Activated gamma-delta T cell treated with Interleukin-2 at 50 U/mL for 16 hours (primary cell): ENCODE measurements at places on chromosomes 1 and 21.

- DNase-seq: no peak
Measured at GRCh38 chr21:42098957-42099505, 27.9 kb downstream of the UMODL1 start.

DNA sequence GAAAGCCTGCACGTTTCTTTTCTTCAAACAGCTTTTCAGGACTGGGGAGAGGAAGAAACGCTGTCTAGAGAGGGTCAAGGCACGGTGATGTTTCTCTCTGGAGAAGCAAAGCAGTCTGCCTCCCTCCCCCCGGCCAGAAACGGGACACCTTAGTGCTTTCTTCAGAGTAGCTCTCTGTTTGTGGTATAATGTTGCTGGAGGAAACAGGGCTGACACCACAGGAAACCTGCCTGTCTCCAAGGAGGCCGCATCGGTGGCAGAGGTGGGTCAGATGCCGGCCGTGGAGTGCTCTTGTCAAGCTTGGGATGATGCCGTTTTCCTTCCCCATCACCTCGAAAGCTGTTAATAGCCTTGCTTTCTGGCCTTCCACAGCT, 139.4 kb downstream of the DHRS3 start:
- DNase-seq: peak; percentile 53

DNA sequence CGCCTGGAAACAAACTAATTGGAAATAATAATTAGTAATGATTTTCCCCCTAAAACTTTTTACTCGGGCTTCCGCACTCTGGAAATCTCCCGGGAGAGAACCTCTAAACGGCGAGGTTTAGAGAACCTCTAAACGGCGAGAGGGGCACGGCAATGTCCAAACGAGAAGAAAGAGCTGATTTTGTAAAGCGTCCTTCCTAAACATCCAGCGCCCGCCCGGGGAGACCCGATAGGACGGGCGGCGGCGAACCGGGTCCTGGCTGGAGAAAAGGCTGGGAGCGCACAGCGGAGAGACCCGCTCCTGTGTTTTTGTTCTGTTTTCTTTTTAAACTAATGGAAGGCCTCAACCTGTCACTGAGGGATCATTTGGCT, 1.6 kb downstream of the PAX7 start:
- no peak for DNase-seq

- no peak for DNase-seq
Measured at GRCh38 chr1:40592107-40592803, 60.8 kb downstream of the ZNF684 start.

- DNase-seq: no peak
Measured at GRCh38 chr1:171397851-171398469, 84.0 kb downstream of the FMO4 start.

- DNase-seq: no peak
Measured at GRCh38 chr21:28938726-28939125, 54.0 kb downstream of the LTN1 start.

DNA sequence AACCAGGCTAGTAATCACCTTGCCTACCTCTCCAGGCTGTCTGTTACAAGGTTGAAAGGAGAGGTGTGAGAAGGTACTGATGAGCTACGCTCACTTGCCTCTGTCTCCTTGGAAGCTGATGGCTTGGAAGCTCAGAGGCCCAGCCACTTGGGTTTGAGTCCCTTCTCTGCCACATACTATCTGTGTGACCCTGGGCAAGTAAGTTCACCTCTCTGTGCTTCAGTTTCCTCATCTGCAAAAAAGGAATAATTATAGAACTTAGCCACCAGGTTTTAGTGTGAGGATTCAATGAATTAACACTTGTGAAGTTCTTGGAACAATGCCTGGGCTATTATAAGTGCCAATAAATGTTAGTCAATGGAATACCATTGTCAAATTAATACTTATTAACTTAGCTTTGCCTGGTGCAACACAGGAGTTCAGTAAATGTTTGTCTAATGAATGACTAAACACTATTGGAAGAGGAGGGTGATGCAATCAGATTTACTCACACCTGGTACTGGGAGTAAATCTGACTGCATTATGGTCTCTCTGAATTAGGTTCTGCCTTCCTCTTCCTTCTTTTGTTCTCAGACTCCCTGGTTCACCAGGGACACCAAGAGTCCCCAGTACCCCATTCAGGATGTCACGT, 55.5 kb downstream of the TRABD2B start:
- DNase-seq: no peak

DNA sequence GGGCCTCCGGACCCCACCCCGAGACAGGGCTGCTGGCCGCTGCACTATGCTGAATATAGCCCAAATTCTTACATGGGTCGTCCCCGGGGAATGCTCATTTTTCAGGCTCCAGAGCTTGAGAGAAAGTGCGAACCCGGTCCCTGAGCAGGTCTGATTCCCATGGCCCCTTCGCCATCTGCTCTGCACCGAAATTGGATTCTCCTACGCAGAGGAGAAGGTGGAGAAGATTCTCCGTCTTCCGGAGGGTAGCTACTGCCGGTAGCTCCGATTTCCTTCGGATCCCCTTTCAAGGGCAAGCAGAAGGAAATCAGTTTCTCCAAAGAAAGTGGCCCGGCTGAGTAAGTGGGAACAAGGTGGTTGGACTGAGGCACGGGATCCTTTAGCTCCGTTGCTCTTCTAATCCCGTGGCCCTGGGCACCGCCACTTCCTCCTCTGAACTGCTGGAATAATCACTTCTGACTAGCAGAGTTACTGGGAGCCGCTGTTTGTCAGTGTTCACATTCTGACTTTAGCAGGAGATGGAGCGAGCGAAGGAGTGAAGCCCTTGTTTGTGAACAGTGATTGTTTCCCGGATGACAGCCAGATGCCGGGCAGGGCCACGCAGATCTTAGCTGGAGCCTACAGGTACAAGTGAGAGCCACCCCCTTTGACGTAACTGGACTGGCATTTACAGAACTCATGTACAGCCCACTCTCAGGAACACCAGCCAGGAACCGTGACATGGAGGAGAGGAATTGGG, 1.1 kb upstream of the ZNF496 start:
- no peak for DNase-seq

GRCh38 chr1:24695202-24695974, 49.9 kb upstream of the CLIC4 start:
- no peak for DNase-seq

- no peak for DNase-seq
Measured at GRCh38 chr21:42031816-42032215, 21.7 kb upstream of the ZBTB21 start.

GRCh38 chr1:94205639-94206038, 31.7 kb downstream of the ARHGAP29 start:
- DNase-seq: no peak

- DNase-seq: no peak
Measured at GRCh38 chr1:41830726-41831125, 88.0 kb downstream of the HIVEP3 start.

DNA sequence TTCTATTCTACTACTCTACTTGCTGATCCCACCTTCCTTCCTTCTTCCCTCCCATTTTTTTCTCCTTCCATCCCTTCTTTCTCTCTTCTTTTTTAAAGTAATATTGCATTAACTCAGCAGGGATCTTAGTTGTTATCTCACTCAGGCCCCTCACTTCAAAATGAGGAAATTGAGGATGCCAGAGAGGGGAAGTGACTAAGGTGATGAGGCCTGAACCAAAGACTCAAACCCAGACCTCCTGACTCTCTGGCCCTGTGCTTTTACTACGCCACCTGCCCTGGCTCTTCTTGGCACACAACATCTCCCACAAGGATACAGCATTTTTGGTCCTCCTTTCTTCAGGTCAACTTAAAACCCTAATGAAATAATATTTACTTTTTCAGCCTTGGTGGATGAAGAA, 151.7 kb upstream of the ZNF648 start:
- DNase-seq: no peak

DNA sequence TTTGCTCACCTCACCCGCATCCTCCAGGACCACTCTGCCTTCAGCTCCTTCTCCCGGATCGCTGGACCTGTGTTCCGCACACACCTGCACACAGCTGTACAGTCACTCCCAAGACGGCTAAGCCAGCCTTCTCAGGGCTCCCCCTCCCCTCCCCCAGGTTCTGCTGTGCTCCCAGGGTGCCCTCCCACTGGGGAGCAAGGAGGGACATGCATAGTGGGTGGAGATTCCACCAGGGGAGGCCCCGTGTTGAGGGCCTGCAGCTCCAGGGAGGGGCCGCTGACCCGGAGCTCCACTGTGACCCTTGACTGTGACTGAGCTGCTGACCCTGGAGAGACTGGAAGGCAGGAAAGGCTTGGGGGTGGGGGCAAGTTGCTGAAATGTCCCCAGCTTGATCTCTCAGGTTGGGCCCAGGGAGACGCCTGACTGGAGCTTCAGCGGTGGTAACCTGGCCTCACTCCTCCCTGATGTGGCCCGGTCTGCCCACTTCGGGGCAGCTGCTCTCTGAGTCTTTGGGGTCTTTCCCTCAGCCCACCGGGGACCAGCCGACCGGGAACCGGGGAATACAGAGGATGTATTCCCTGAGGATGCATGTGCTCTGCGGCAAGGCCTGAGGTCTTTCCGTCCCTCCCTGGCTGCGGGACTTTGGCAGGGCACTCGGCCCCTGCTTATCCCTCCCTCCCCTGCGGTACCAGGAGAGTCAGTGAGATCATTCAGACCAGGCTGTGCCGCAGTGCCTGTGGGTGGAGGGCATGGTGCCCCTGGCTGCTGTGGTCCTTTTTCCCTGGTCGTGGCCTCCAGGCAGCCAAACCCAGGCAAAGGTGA, 28.6 kb upstream of the PLCH2 start:
- no peak for DNase-seq

- DNase-seq: no peak
Measured at GRCh38 chr21:32015461-32016139, 142.8 kb downstream of the HUNK start.

GRCh38 chr1:44720281-44720680, 10.7 kb downstream of the RNU5D-1 start:
- DNase-seq: no peak

DNA sequence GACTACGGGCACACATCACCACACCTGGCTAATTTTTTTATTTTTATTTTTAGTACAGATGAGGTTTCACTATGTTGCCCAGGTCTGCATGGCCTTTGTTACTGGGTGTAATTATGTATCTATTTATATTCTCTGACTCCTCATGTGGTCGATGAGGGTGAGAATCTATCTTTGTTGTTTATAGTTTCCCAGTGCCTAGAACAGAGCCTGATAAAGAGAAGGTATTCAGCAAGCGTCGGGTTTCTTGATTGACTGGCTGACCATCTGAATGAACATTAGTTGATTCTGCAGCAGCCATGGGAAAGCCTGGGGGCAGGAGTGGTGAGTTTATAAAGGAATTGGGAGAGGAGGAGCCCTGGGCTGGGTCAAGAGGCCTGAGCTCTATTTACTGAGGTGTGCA, 28.5 kb downstream of the SERINC2 start:
- DNase-seq: no peak

GRCh38 chr1:59487335-59488031, 190.6 kb downstream of the FGGY start:
- DNase-seq: no peak

DNA sequence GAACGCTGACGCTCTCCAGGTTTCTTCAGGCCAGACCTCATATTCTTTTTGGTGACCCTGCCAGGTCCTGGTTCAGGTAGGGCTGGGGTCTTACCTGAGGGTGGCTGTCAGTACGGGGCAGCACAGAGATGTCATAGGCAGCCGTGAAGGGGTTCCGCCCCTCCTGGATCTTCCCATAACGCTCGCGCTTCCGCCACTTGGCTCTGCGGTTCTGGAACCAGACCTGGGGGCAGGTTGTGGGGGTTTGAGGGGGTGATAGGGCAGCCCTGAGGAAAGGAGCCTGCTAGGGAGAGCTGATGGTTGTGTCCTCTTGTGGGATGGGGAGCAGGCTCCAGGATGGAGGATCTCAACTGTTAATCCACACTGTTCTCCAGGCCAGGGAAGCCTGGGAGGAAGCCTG, 9.1 kb downstream of the ALX3 start:
- DNase-seq: no peak

DNA sequence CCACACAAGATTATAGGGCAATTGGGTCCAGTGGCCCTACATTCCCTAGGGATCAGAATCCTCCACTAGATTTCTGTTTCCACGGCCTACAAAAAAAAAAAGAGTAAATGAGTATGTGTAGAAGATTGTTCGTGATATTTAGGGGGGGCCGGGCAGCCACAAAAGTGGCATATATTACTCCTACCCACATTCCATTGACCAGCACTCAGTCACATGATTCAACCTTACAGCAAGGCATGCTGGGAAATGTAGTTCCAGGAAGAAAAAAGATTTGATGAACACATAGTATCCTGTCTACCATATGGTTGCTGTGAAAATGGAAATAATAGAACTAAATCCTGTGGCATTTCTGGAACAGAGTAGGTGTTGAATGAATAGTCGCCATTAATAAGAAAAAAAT, 43.4 kb upstream of the GJB5 start:
- DNase-seq: no peak

DNA sequence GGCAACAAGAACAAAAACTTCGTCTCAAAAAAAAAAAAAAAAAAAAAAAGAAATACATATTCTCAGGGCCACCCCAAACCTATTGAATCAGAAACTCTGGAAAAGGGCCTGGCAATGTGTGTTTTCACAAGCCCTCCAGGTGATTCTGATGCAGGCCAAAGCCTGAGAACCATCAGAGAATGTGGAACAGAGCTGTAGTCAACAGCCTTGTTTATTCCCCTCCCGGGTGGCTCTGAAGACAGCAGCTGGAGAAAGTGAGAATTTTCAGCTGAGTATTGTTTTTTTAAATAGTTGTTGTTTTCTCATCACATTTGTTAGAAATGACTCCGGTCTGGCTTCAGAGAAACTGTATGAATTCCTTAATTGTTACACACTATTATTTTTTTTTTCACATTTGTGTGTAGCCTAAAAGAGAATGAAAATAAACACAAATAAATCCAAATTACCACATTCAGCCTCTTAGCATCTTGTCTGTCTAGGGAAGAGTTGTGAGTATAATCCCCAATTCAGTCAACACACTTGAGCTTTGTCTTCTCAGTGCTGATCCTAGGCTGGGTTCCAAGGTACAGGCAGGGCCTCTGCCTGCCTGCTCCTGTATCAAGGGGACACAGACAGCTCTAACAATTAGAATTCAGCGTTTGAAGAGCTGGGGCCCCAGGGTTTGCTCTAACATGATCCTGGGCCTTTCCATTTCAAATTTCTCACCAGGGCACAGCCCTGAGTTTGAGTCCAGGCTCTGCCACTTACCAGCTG, 6.6 kb upstream of the AZIN2 start:
- DNase-seq: no peak

- DNase-seq: no peak
Measured at GRCh38 chr1:43910343-43910742, 23.3 kb upstream of the ARTN start.

DNA sequence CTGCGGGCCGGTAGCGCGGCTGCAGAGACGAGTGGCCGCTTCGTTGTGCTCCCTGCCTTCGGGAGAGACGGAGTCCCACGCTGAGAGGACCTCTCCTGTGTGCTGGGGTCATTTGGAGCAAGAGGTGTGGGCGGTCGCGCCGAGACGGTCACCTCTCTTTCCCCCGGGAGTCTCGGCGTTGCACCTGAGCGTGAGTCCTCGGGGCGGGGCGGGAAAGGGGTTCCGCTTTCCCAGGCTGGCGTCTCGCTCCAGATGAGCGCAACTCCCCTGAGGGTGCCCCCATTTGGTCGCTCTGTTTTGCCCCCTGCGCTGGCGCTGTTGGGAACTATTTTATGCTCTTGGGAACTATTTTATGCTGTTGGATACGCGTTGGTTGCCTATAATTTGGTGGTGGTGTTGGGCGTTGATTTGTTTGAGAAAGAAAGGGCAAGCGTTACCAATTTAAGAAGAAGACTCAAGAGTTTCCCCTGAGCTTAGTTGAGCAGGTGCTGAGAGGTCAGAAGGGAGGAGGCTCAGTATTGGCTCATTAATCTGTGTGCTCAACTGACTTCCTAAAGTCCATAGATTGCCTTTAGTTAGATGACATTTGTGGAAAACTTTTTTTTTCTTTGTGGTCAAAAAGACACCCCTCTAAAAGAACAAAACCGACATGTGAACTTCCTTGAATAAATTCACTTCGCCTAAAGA, 683 bp downstream of the LRRC8B start:
- DNase-seq: peak; percentile 19
